Anterior cingulate cortex (tissue), 58 donors: ENCODE measurements at places on chromosomes 4 and X.

DNA sequence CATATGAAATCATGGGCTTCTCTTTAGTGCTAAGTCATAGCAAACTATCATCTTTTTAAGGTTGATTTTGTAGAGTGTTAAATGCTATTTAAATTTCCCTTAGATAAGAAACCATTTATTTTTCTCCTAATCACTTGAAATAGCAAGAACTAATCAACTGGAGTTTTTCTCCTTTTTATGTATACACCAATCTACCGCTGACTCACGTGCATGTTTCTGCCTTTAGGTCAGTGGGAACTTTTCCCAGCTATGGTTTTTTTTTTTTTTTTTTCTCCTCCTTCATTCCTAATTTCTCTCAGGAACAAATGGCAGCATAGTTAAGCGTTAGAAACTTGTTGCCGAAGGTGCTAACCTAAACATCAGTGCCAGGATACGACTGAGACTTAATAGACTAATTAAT, 176.4 kb downstream of the BMPR1B start:
- DNase-seq, result no peak

GRCh38 chr4:23476515-23477090, 413.2 kb downstream of the PPARGC1A start:
- DNase-seq, result no peak

GRCh38 chrX:9133426-9133825, 99.5 kb upstream of the FAM9B start:
- no peak for DNase-seq

DNA sequence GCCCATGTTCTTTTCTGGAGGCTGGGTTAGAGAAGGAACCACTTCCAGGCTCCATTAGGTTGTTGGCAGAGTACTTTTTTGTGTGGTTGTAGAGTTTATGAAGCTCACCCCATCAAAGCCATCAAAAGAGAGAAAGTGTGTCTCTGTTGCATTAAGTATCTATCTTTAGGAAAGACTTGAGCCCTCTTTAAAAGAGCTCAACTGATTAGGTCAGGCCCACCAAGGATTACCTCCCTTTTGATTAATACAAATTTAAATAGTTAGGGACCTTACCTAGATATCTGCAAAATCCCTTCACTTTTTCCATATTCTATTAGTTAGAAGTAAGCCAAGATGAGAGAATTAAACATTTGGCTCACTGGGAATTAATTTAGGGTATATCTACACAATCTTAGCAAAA, 460.4 kb downstream of the PPARGC1A start:
- no peak for DNase-seq

GRCh38 chr4:137768881-137769280, 236.6 kb upstream of the PCDH18 start:
- DNase-seq, result no peak

DNA sequence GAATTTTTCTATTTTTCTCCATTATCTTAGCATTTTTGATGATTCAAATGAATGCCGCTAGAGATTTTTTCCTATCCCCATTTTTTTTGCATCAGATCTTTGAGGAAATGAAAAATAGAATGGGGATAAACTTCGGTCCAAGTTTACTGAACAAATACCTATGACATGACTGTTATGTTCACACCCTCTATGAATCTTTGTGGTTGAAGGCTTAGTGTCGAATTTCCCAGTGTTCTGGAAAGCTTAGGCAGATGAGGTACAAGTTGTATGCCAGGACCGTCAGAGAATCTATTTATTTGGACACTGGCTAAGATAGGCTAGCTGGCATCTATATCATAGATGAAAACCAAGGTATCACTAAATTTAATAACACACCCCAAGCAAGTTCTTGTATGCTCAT, 123.4 kb downstream of the SPCS3 start:
- no peak for DNase-seq

GRCh38 chr4:64713256-64713840, 304.1 kb upstream of the TECRL start:
- no peak for DNase-seq

DNA sequence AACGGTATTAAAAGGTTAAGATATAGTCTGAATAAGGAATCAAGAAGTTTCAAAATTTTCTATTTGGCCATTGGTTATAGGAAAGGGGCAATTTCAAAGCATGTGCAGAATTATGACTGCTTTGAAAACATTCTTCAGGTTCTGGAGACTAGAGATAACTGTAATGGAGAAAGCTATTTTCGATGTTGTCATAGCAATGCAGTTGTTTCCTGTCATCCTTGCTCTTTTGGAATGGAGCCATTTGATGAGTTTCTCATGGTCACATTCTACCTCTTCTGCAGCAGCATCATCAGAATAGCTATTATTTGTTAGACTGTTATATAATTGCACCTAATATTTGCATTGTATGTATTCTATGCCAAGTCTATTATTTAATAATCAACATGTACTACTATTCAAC, 368.2 kb upstream of the NR3C2 start:
- DNase-seq, result no peak

DNA sequence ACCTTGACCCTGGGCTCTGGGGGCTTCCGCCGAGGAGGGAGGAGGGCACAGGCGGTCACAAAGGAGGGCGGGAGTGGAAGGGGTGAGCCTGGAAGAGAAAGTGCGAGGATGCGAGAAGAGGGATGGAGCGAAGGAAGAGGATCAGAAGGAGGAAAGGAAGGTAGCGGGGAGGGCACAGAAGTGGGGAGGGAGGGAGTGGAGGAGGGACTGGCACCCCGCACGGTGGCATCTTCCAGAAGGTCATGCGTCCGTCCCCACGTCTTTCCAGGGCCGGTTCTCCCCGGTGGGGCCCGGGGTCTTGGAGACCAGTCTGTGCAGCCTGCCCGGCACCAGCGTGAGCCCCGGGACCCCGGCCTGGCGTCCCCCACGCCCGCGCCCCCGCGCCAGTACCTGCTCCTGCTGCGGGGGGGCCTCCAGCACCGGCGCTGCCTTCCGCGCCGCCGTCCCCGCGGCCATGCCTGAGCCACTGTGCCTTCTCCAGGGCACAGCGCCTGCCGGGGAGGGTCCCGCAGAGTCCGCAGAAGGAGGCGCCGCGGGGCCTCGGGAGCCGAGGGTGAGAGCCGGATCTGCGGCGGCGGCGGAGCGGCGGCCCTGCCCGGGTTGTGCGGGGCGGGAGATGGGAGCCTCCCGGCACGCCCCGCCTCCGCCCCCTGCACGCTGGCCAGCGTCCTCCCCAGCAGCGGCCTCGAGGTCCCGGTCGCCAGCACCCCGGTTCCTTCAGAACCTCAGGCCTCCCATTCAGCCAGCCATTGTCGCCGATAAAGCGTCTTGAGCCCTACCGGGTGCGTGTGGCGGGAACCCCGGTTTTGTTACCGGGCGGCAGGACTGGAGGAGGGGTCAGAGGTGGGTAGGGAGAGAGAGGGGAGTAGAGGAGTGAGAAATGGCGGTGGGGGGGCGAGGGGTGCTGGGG, at the start of gene RNF175:
TSS of gene RNF175 (minus strand) at position 618 of the 910 bp plus-strand sequence. CDS start at position 456, 162 bp downstream.
- DNase-seq, result no peak

- DNase-seq, result no peak
Observed at GRCh38 chrX:79415056-79415455, 47.9 kb upstream of the ITM2A start.

- no peak for DNase-seq
Observed at GRCh38 chrX:15430584-15430983, 46.4 kb upstream of the VEGFD start.

GRCh38 chr4:29726938-29727337, 993.2 kb upstream of the PCDH7 start:
- no peak for DNase-seq

- no peak for DNase-seq
Observed at GRCh38 chr4:73456177-73457022, 20.4 kb downstream of the AFP start.

- DNase-seq, result no peak
Observed at GRCh38 chr4:123826896-123827295, 430.3 kb downstream of the SPRY1 start.

GRCh38 chr4:127783955-127784770, 2.0 kb downstream of the HSPA4L start:
- no peak for DNase-seq

GRCh38 chrX:113726009-113726408, 857.9 kb upstream of the HTR2C start:
- DNase-seq, result no peak

DNA sequence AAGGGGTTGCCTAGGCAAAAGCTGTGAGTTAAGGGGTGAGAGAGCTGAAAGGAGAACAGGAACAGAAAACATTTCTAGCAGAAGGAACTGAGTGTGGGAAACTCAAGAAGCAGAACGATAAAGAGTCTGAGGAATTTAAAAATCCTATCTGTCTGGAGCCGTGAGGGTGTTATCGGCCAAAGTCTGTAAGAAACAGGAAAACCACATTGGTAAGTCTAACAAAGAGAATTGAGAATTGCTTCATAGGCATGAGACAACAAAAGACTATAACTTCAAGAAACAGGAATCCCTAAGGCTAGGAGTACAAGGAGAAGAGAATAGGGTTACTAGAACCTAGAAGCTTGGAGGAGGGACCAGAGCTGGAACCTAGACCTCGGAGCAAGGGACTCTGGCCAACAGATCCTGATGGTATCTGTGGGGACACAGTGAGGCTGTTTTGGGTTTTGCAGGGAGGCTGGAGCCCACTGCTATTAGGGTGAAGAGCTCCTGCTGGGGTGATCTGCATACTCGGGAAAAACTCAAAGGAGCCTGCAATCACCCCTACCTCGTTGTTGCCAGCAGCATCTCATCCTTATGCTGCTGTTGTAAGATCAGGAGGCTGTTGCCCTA, 175.6 kb downstream of the FBXO8 start:
- no peak for DNase-seq

DNA sequence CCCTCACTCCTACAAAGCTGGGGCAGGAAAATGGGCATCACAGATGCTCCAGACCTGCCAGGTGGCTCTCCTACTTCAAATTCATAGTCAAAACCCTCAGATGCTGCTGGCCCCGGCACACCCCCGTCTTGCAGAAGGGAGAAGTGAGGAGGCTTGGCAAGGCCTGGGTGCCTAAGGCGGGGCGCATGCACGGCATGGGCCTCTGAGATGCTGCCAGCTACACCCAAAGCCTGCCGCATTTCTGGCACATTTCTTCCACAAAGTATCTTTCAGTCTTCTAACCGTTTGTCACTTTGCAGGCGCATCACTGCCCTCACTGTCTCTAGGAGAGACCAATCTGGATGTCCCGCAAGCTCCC, 19.6 kb downstream of the WDR1 start:
- no peak for DNase-seq

DNA sequence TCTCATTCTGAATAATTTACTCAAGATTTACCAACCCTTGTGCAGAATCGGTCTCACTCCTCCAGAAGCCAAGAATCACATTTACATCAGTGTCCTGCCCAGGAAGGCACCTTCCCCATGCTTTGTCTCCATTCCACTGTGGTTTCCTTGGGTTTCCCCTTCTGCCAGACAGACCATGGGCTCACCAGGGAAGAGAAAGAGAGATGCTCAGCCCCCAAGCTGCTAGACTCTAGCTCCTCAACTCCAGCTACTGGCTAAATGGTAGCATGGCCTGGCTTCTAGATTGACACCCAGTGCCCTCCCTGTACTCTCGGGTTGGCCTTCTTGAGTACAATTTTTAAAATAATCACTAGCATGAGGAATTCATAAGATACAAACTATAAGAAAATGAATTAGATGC, 12.9 kb downstream of the TLR10 start:
- no peak for DNase-seq

DNA sequence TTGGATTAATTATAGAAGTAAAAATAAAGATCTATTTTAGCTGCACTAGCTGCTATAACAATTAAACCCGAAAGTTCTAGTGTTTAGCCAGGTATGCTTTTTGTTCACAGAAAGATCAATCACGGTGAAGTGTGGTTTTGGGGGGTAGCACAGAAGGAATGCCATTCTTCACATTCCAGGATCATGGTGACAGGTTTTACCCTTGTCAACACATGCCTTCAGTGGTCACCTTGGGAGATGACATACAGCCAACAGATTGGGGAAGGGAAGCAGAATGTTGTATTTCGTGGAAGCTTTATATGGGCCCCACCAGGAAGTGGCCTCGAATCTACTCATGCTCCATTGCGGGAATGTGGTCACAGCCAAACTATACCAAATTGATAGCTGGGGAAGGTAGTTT, 753.6 kb downstream of the RAPGEF2 start:
- DNase-seq, result no peak

DNA sequence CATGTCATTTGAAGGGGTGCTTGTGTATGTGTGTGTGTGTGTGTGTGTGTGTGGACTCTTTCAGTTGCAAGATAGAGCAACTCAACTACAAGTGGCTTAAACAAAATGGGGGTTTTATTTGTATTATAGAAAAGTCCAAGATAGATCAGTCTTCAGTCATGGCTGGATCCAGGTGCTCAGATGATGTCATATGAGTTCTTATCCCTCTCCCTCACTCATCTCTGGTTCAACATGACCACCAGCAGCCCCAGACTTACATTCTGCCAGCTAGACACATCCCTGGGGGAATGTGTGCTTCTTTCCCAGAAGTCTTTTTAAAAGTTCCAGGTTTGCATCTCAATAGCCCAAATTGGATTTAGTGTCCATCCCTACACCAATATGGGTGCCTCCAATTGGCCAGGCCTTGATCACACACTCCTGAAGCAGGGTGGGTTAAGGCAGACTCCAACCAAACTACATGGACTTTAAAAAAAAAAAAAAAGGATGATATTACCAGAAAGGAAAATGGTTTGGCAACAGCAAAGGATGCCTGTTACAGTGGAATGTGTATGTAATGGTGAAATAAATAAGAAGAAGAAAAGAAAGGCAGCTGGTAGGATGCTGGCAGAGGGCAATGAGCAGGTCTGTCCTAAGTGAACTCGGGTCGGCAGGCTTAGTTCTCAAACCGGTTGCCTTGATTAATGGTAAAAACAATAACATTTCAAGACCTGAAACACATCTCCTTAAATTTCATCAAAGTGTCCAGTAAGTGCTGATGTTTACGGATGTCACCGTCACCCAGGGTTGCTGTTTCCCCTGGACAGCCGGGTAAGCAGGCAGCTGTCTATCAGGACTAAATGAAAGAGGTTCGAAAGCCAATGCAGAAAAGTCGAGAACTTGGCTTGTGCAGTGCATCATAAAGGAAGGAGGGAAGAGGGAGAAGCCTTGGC, 107.7 kb downstream of the SMIM20 start:
- DNase-seq, result no peak

- DNase-seq, result no peak
Observed at GRCh38 chrX:21959362-21960051, 19.0 kb downstream of the SMS start.

DNA sequence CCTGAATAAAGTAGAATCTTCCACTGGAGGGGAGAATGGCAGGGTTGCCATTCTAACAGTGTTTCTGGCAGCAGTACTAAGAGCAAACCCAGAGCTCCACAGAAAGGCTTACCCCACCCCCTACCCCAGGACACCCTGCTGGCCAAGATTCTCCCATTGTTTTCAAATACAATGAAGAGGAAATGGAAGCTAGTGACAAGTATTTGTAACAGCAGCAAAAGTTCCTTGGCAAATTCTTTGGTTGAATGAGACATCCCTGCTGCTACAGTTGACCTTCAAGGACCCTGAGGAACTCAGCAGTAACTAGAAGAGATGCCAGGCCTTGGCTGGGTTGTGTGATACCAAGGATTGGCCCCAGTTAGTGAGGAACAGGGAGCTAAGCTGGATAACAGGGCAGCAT, 124.2 kb upstream of the DGKK start:
- DNase-seq, result no peak

GRCh38 chr4:173482330-173482931, 47.6 kb downstream of the HAND2 start:
- DNase-seq, result no peak
